ENCODE measurements at places on chromosomes 3 and 15.
A peak's percentile ranks its signal among the peaks of the same experiment; 100 is the strongest.

DNA sequence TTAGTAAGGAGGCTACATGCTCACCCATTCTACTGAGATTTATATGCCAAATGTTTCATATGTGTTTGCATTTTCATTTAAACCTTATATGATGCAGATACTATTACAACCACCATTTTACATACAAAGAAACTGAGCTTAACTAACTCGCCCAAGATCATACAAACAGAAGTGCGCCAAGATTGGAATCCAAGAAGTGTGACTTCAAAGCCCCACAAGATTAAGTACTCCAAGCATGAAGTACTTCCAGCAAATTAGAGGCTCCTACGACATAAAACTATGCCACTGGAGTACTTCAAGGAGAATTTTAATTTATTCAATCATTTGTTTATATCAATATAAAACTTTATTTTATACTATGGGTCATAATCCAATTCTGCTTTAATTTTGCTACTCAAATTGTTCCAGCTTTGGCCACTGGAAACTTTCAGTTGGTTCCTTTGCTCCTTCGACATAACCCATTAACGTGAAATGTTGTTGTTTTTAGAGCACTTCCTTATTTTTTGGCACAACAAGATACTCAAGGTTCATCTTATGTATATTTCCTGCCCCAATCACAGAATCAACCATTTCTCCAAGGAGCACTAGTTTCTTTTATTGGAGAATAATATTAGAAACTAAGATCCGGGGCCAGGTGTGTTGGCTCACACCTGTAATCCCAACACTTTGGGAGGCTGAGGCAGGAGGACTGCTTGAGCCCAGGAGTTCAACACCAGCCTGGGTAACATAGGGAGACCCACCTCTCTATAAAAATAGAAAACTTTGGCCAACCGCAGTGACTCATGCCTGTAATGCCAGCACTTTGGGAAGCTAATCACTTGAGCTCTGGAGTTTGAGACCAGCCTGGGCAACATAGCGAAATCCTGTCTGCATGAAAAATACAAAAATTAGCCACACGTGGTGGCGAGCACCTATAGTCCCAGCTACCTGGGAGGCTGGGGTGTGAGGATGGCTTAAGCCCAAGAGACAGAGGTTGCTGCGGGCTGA, 10.4 kb downstream of the INO80 start:
- no peak for DNase-seq

- DNase-seq = no peak
Measured at GRCh38 chr15:57607570-57608000, 15.9 kb downstream of the MYZAP start.

DNA sequence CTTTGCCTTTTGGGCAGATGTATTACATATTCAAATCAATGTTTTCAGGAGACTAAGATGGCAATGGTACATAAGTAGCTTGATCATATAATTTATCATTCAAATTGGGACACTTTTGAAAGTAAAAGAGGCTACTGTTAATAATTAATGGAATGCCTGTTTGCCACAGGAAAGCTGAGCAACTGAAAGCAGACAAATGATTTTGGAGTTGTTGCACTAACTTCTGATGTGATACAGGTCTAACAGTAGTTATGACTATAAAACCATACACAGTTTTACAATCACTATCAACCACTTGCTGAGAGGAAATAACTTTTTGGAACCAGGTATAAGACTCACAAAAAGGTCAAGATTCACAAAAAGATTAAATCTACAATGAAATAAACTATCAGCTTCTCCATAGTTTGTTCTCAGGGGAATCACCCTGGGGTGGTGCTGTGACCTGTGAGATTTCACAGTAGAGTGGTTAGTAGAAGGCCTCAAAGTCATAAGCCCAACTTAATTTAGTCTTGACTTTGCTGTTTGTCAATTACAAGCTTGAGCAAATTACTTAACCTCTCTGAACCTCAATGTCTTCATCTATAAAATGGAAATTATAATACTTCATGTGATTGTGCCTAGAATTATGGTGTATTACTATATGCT, 42.7 kb downstream of the HHLA2 start:
- no peak for DNase-seq

DNA sequence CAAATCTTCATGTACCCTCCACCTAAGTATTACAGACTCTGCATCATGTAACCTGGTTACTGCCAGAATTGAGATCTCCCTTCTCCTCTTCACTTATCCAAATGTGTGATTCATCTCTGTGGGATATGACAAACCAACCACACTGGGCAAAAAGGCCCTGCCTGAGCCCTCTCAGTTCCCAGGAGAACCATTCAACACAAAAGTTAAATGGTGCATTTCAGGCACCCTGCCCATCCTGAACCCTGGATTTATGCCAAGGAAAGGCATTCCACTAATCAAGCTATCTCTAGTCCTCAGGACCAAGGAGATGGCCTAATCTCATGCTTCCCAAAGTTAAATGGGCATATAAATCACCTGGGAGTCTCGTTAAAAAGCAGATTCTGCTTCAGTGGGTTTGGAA, 108.5 kb downstream of the TNIK start:
- no peak for DNase-seq

- peak; percentile 52 for DNase-seq
Measured at GRCh38 chr3:62134061-62134496, 239.3 kb downstream of the FEZF2 start.

DNA sequence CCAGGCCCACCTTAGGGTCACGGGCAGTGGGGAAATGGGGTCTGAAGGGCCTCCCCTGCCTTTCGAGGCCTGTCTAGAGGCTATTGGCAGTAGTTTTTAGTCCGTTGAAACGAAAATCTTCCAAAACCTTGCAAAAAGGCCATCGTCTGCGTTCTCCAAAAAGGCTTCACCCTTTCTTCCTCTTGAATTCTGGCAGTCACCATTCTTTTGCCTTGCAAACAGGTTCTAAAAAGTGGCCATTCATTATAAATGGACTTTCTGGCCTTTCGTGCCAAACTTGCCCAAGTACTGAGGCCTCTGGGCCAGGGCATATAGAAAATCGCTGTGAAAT, 367 bp upstream of the TARS3 start:
- DNase-seq = no peak

DNA sequence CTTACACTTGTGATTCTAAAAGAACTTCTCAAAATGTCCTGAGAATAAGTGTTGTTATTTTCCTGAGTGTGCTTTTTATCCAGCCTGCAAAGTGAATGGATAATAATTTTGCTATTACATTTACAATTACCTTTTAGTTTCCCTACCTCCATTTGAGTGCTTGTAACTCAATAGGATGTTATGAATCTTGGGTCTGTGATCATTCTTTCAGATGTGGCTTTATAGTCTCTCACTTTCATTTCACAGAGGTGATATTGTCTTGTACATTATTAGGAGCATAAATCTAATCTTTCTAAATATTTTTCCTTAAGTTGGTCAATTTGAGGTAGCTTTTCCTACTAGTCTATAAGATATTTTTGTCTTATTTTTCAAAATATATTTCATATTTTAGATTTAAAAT, 386.3 kb upstream of the EPHA6 start:
- DNase-seq = no peak

Data from GF-D8 (cell line).